Stimulated activated CD4-positive, alpha-beta T cell treated with anti-CD3 and anti-CD28 coated beads, Interleukin-12 subunit alpha, Interleukin-12 subunit beta, amount 100 ng/mL, for 24 hours (primary cell): ENCODE measurements at places on chromosomes 5 and 9.

GRCh38 chr5:142644640-142645361 lies 41.1 kb downstream of the FGF1 start:
- no peak for DNase-seq

DNA sequence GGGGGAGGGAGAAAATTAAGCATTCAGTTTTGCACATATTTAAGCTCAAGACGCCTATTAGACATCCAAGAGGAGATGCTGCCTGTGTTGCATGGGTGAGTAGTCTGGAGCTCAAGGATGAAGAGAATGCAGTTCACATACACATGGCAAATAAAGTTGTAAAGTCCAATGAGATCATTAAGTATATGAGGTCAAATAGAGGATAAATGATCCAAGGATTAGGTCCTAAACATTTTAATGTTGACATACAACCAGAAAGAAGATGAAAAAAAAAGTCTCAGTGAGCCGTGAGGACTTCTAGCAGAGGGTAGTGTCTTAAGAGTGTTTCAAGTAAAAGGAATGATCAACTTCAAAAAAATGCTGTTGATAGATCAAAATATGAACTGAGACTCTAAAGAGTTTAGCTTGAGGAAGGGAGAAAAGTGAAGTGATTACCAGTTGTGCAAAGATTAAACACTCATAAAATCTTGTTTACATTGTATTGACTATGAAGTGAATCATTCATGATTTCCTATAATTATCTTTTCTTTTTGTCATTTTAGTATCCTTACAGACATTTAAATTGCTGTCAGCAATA lies 251.8 kb downstream of the ZNF608 start:
- DNase-seq: no peak

DNA sequence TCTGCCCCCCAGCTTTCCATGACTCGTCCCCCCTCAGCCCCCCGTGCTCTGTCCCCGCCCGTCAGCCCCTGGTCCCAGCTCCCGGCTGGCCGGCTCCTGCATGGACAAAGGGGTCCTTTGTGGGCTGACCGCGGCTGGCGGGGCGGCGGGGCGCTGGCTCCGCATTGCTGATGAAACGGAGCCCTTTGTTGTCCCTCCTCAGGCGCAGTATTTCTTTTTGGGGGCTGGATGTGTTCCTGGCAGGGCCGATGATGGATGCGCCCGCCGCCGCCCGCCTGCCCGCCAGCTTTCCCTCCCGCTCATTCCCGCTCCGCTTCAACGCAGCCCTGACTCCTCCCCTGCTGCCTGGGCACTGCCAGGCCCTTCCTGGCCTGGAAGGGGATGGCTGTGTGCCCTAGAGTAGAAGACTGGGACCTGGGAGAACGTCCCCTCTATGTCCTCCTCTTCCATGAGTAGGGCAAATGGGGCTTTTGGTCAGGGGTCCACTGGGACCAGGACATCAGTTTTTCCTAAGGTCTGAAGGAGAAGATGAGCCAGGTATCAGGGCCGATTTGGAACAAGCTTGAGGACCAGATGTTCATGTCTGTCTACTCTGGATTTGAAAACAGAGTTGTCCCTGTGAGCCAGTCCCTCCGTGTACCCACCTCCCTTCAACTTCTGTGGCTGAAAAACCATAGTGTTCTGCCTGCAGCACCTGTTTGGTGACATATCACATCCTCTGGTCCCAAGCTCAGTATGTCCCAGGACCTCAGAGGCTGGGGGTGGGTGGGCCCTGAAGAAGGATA lies 29.0 kb downstream of the CXXC5 start:
- no peak for DNase-seq

- no peak for DNase-seq
Observed at GRCh38 chr5:159545156-159545555, 214.9 kb upstream of the IL12B start.

GRCh38 chr9:135213566-135213965 lies 126.1 kb downstream of the OLFM1 start:
- no peak for DNase-seq

DNA sequence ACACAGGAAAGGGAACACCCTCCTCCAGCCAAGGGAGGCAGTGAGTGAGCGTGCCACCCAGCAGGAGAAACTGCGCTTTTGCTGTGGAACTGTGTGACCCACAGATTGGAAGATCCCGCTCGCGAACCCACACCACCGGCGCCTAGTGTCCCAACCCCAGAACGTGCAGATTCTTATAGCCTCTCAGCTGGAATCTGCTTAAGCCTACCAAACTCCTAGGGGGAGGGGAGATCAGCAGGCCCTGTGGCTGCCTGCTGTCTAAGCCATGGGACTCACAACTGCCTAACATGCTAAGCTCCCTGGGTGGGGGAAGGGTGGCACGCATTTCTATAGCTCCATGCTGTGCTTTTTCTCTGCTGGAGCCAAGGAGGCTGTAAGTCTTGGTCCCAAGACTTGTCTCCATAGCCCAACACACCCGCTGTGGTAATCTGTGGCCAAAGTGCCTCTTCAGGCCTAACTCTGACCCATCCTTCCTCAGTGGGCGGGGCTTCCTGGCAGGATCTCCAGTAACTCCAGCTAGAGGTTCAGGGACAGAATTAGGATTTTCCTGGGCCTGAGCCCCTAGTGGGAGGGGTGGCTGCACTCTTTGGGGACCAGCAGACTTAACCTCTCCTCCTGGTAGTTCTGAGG lies 485.0 kb downstream of the TAF11L14 start:
- no peak for DNase-seq

GRCh38 chr5:171355302-171355724 lies 32.3 kb upstream of the NPM1 start:
- DNase-seq: no peak

DNA sequence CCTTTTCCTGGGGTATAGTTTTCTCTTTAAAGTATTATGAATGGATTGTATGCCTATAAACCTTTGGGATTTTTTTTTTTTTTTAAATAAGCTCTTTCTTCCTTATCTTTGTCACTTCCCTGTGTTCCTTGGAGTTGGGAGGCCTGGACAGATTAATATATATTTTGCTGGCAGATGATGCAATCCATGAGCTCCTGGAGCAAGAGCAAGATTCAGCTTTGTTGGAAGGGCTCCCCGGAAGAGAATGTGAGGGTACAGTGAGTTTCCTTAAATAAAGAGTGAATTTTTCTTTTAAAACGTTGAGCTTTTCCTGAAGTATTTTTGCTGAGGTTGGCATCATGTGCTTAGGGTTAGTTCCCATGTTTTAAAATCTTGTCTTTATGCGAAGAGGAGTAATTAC lies 98.7 kb upstream of the SLC28A3 start:
- no peak for DNase-seq

DNA sequence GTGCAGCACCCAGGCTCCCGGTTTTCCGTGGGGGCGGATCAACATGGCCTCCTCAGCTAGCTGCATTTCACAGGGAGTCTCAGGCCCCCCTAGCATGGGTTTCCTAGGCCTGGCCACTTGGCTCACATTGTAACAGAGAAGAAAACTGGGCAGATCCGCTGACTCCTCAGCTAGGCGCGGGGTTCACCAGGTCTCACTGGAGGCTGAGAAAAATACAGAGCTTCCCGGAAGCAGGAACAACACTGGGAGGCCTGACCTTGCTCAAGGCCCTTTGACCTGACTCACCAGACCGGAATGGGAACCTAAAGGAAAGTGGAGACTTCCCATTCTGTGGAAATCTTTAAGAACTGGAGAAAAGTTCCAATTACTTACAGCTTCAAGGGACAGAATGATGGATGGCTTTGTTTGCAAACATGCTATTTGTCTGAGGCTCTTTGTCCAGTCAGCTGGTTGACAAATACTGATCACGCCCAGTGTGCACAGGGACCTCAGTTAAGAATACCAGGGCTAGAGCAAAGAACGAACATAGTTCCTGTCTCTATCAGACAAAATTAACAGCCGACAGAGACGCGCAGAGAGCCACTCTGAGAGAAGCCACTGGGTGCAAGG lies 88.7 kb upstream of the LRRTM2 start:
- DNase-seq: no peak

- no peak for DNase-seq
Observed at GRCh38 chr5:56126487-56127179, 106.5 kb downstream of the ANKRD55 start.

DNA sequence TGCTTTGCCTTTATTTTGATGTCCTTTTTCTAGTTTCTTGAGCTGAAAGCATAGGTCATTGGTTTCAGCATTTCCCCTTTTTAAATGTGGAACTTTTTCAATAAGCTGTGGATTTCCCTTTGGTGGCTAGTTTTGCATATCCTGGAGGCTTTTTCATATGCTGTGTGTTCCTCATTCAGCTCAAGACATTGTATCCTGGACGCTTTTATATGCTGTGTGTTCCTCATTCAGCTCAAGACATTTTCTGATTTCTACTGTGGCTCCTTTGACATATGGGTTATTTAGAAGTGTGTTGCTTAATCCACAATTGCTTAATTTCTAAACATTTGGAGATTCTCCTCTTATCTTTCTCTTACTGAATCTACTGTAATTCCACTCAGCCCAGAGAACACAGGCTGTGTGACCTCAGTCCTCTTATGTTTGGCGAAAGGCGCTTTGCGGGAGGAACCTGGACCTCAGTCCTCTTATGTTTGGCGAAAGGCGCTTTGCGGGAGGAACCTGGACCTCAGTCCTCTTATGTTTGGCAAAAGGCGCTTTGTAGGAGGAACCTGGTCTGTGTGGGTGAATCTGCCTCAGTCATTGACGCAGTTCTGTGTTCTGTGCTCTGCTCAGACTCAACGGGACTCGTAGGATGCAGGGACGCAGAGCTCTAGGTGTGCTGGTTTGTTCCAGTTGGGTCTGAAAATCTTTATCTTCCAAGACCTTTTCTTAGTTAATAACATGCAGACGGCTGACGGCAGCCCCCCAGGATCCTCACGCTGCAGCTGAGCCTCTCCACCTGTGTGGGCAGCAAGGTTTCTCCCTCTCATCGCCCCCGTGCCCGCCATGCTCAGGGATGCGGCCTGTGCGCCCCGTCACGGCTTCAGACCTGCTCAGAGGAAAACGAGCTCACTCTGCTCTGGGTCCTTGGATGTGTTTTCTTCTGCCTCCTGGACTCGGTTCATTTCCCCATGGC lies 6.0 kb upstream of the SLC9A3 start:
- DNase-seq: no peak

GRCh38 chr9:79387101-79387835 lies 184.5 kb upstream of the TLE4 start:
- DNase-seq: no peak

GRCh38 chr9:15707000-15707399 lies 154.2 kb downstream of the CCDC171 start:
- DNase-seq: no peak

DNA sequence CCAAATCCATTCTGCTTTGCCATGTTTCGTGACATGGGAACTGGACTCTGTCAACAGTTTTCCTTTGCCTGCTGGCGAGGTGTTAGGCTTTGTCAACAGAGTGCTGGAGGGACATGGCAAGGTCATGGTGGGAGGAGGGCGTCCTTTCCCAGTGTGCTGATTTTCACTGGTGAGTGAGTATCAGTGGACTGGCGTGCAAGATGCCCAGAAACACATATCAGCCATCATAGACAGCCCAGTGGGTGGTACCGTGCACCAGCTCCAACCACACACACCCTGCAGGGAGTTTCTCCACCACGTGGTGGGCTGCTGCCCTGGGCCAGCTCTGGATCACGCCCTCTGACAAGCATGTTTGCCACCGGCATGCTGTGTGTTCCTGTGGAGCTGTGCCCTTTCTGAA lies 50.0 kb upstream of the ABL1 start:
- no peak for DNase-seq

DNA sequence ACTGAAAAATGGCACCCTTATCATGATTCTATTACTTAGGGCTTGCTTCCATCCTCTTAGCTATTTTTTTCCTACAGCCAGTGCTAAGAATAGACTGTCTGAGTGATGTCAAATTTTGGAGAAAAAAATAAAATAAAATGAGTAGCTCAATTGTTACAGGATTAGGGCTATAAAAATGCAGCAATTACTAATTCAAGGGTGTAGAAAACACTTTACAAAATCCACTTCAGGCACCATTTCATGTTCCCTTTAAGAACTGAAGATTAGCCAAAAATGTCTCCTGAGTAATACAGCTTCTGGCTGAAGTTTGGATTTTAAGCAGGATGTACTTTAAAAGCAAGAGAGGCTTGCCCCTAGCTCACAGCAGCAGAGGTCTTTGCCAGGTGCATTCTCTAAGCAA lies 240.5 kb upstream of the IRX1 start:
- no peak for DNase-seq

DNA sequence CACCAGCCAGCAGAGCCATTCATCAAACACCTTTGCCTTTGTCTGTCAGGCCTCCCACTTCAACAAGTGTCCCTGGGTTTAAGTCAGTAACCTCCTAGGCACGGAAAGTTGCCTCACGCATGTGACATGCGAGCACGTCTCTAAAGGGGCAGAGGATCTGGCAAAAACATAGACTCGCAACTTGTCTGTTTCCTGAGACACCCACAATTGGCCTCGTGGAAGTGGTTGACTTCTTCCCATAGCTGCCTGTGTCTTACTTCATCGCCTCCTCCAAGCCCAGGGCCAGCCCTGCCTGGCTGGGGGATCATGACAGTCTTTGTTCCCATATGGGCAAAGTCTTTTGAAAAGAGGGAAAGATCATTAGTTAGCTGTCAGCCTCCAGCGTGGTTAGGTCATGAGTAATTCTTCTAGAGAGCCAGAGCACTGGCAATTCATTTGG lies 35.5 kb upstream of the GLRX start:
- no peak for DNase-seq

- no peak for DNase-seq
Observed at GRCh38 chr9:134631881-134632280, 9.7 kb upstream of the COL5A1 start.

- DNase-seq: no peak
Observed at GRCh38 chr5:180290568-180291233, 1.2 kb downstream of the MAPK9 start.

DNA sequence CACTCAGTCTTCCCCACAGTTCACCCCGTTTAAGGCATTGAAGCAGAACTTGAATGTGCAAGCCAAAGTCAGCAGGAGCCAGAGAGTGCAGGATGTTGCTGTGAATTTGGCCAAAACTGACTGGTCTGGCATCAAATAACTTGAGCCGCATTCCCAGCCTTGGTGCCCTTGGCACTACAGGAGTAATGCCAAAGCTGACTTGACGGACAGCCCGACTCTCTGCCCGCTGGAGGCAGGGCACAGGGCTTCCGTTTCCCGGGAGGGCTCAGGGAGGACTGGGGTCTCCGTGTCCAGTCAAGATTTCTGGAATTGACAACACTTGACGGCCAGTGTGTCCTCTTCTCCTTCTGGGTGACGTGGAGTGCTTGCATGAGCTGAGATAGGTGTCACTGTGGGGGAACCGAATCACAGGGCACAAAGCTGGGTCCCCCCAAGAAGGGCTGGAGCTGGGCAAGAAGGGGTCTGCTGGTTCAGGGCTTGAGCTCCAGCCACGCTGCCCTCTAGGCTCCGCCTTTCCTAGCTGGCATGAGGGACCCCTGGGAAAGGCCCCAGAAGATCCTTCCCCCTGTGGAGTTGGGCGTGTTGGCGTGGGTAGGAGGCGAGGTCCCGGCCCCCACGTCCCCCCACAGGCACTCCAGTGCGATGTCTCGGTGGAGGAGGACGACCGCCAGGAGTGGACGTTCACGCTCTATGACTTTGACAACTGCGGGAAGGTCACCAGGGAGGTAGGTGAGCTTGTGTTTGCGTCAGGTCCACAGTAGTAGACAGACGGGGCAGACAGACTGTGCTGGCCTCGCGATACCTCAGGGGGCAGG lies 25.2 kb downstream of the NKD2 start:
- no peak for DNase-seq
